ENCODE measurements at places on chromosomes 16 and 17. TPM values are rescaled to one million over a fixed set of nuclear protein-coding genes. Genes with fewer than 3 reads are reported as not detected.

GRCh38 chr16:56879276-56879675 is 14.3 kb downstream of the SLC12A3 start:
- H3K27me3 ChIP-seq: no peaks in the 10 kb centered on the region
- no peak for ATAC-seq
- H3K27ac ChIP-seq: no peak overlapping the region
- H3K4me1 ChIP-seq: no peaks in the 10 kb centered on the region
- no peaks in the 10 kb centered on the region for H3K36me3 ChIP-seq
- no peak overlapping the region for H3K4me3 ChIP-seq

- H3K27me3 ChIP-seq: no peaks in the 10 kb centered on the region
- H3K4me3 ChIP-seq: no peak overlapping the region
- H3K27ac ChIP-seq: no peak overlapping the region
- H3K4me1 ChIP-seq: no peaks in the 10 kb centered on the region
- no peaks in the 10 kb centered on the region for H3K36me3 ChIP-seq
Observed at GRCh38 chr16:62548095-62548494, 511.9 kb upstream of the CDH8 start.

GRCh38 chr17:73539166-73539565 is 105.1 kb downstream of the SDK2 start:
- H3K4me3 ChIP-seq: no peak overlapping the region
- peaks cover 9% of the 10 kb centered on the region for H3K27me3 ChIP-seq
- H3K27ac ChIP-seq: no peak overlapping the region
- no peak for ATAC-seq
- no peaks in the 10 kb centered on the region for H3K4me1 ChIP-seq

GRCh38 chr17:28783161-28783560 is 39.4 kb downstream of the TRAF4 start:
- no peak overlapping the region for H3K27ac ChIP-seq
- ATAC-seq: no peak
- peaks cover 11% of the 10 kb centered on the region for H3K36me3 ChIP-seq
- no peak overlapping the region for H3K4me3 ChIP-seq
- no peaks in the 10 kb centered on the region for H3K27me3 ChIP-seq

GRCh38 chr17:81036197-81036941 is 1.4 kb downstream of the BAIAP2 start:
- no peaks in the 10 kb centered on the region for H3K27me3 ChIP-seq
- no peak for ATAC-seq
- H3K4me3 ChIP-seq: peak overlapping the region; percentile 70
- peak overlapping the region; percentile 89 for H3K27ac ChIP-seq
- peaks cover 47% of the 10 kb centered on the region for H3K4me1 ChIP-seq

DNA sequence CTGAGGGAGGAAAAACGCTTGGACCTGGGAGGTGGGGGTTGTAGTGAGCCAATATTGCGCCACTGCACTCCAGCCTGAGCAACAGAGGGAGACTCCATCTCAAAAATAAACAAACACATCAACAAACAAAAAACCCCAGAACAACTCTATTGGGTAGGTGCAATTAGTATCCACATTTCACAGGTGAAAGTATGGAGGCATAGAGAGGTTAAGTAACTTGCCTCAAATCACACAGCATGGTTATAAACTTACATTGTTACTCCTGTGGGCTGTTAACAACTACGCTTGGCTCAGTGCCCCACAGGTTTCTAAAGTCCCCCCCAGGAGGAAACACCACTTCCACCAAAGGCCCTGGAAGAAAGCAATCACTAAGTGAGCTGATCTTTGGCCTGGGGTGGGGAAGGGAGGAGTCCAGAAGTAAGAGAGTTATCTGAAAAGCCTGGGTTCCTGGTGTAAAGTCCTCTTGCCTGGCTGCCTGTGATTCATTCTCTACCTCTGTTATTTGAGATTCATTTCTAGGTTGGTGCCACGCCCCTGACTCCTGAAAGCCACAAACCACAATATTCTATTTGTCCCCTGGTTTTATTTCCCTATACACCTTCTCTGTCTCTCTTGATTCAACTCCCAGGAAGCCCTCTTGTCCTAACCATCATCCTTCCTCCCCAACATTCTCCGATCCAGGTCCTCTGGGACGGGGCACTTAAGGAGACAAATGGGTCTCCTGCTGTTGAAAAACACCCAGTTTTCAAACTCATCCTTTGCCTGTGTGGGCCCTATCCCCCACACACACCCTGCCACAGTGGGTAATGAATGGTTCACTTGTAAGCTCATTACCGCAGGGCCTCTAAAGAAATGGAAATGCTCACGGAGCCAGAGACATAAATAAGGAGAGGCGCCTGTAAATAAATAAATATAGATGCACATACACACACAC is 195.4 kb downstream of the XYLT1 start:
- H3K27ac ChIP-seq: no peak overlapping the region
- peaks cover 31% of the 10 kb centered on the region for H3K4me1 ChIP-seq
- ATAC-seq: no peak
- no peaks in the 10 kb centered on the region for H3K36me3 ChIP-seq
- no peak overlapping the region for H3K4me3 ChIP-seq

- peaks cover 27% of the 10 kb centered on the region for H3K4me1 ChIP-seq
- peaks cover 18% of the 10 kb centered on the region for H3K36me3 ChIP-seq
- peak overlapping the region; percentile 62 for H3K4me3 ChIP-seq
- ATAC-seq: peak; percentile 87
- H3K27ac ChIP-seq: peak overlapping the region; percentile 96
Observed at GRCh38 chr16:2752850-2753732, 653 bp downstream of the SRRM2 start.

DNA sequence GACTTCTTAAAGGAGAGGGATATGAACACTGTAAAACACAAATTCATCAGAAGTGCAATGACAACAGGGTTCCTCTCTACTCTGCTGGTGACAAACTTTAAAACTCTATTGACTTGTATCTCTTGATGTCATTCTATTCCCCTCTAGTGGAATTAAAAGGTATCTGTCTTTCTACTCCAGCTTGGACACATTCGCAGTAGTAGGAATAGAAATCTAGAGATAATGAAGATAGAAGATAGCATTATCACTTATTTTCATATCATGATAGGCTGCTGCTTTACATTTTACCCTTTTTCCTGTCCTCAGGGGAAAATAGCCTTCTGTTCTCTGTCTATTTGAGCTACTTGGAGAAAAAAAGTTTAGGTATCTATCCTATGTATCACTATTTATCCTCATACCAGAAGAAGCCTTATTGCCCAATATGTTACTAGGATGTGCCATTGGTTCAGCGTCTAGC is 209.6 kb upstream of the CACNG5 start:
- peaks cover 5% of the 10 kb centered on the region for H3K4me1 ChIP-seq
- H3K27me3 ChIP-seq: no peaks in the 10 kb centered on the region
- no peak overlapping the region for H3K27ac ChIP-seq
- no peaks in the 10 kb centered on the region for H3K36me3 ChIP-seq

DNA sequence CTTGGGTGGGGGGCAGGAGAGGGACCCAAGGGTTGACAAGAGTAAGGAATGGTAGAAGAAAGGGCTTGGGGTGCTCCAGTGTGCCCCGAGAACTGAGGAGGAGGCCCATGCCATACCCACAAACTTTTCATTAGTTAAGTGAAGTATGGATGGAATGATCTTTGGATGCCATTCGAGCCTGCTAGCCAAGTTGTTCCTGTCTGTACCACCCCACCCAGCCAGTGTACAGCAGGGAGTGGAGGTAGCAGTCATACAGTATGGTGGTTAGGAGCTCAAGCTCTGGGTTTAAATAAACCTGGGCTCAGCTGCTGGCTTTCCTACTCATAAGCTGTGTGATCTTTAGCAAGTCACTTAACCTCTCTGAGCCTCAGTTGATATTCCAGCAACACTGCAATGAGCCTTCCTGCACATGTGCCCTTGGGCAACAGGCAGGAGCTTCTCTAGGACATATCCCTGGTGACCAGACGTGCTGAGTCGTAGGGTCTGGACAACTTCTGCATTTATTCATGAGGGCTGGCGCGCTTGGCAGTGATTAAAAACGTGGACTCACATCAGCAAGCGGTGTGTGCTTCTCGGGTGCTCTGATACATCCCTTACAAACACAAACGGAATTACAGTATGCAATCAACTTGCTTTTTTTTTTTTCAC is 22.9 kb downstream of the ITPRIPL2 start:
- H3K4me3 ChIP-seq: no peak overlapping the region
- no peaks in the 10 kb centered on the region for H3K4me1 ChIP-seq
- ATAC-seq: peak; percentile 40

- ATAC-seq: no peak
- no peaks in the 10 kb centered on the region for H3K27me3 ChIP-seq
- H3K4me1 ChIP-seq: peaks cover 60% of the 10 kb centered on the region
- peak overlapping the region; percentile 20 for H3K27ac ChIP-seq
- no peak overlapping the region for H3K4me3 ChIP-seq
Observed at GRCh38 chr17:59785091-59785799, 77.8 kb downstream of the VMP1 start.

- ATAC-seq: no peak
- no peak overlapping the region for H3K4me3 ChIP-seq
- no peak overlapping the region for H3K27ac ChIP-seq
- H3K36me3 ChIP-seq: peaks cover 66% of the 10 kb centered on the region
- H3K4me1 ChIP-seq: peaks cover 42% of the 10 kb centered on the region
Observed at GRCh38 chr17:2691069-2691871, 20.3 kb downstream of the CLUH start.

DNA sequence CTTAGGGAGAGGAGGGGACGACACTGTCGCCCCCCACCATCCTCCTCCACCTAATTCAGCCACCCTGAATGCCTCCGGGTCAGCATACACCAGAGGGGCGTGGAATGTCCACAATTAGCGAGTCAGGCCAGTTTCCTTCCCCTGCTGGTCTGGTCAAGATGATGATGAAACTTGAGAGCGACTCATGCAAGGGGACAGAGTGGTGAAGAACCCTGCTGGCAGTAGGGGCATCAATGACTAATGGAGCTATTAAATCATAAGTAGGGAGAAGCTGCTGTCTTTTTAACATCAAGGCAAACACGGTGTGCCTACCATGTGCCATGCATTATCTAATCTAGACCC is 7.2 kb downstream of the SPACA3 start:
- peaks cover 6% of the 10 kb centered on the region for H3K4me1 ChIP-seq
- H3K27ac ChIP-seq: no peak overlapping the region
- H3K4me3 ChIP-seq: no peak overlapping the region
- no peaks in the 10 kb centered on the region for H3K36me3 ChIP-seq
- peaks cover 38% of the 10 kb centered on the region for H3K27me3 ChIP-seq

GRCh38 chr17:40605306-40605705 is 40.0 kb upstream of the CCR7 start:
- no peak overlapping the region for H3K4me3 ChIP-seq
- no peak for ATAC-seq
- no peaks in the 10 kb centered on the region for H3K27me3 ChIP-seq
- H3K27ac ChIP-seq: no peak overlapping the region
- H3K36me3 ChIP-seq: no peaks in the 10 kb centered on the region

- ATAC-seq: peak; percentile 81
- peak overlapping the region; percentile 4 for H3K4me3 ChIP-seq
- H3K36me3 ChIP-seq: no peaks in the 10 kb centered on the region
- no peaks in the 10 kb centered on the region for H3K27me3 ChIP-seq
Observed at GRCh38 chr17:74442670-74443515, 11.0 kb downstream of the GPRC5C start.

DNA sequence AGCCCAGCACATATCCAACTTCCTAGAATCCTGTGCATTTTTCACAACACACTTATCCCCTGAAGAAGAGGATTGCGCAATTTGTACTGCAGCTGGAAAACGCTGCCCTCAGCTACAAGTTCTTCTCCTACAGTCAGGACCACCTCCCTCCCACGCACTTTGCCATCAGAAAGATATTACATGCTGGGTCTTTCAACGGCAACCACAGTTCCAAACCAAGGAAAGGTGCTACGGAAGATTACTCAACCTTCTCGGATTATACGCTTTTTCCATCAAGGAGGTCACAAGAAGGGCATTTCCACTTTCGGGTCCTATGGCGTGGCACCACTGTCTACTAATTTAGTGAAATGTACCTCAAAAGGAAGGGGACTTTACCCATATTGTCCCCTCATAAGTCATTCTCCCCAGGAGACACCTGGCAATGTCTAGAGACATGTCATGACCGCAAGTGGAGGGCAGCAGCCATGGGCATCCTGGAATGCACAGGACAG is 35.2 kb downstream of the USP7 start:
- no peaks in the 10 kb centered on the region for H3K27me3 ChIP-seq
- no peak overlapping the region for H3K4me3 ChIP-seq
- H3K4me1 ChIP-seq: no peaks in the 10 kb centered on the region

- H3K4me1 ChIP-seq: no peaks in the 10 kb centered on the region
- H3K27ac ChIP-seq: no peak overlapping the region
- H3K4me3 ChIP-seq: no peak overlapping the region
- H3K36me3 ChIP-seq: no peaks in the 10 kb centered on the region
Observed at GRCh38 chr17:37702598-37702997, 42.3 kb downstream of the HNF1B start.

GRCh38 chr16:74291577-74292208 is 4.9 kb upstream of the PSMD7 start:
- H3K27ac ChIP-seq: no peak overlapping the region
- H3K4me3 ChIP-seq: no peak overlapping the region
- no peaks in the 10 kb centered on the region for H3K36me3 ChIP-seq

DNA sequence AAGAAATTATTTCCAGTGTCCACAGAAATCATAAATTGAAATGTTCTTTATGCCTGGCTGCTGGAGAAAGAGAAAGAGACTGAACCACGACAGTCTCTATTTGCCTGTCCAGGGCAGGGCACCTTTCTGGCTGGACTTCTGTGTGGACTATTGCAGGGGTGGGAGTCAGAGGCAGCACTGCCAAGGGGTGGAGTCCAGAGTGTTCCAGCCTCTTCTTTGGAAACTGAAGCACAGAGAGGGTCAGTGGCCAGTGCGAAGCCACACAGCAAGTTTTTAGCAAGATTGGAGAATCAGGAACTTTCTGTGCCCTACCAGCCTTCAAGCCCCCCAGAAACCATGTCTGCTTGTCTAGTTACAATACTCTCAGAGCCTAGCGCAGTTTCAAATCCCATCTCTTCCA is 15.3 kb downstream of the KCNG4 start:
- no peaks in the 10 kb centered on the region for H3K27me3 ChIP-seq
- no peak for ATAC-seq
- H3K4me1 ChIP-seq: peaks cover 12% of the 10 kb centered on the region
- H3K27ac ChIP-seq: no peak overlapping the region
- no peak overlapping the region for H3K4me3 ChIP-seq
- H3K36me3 ChIP-seq: no peaks in the 10 kb centered on the region

DNA sequence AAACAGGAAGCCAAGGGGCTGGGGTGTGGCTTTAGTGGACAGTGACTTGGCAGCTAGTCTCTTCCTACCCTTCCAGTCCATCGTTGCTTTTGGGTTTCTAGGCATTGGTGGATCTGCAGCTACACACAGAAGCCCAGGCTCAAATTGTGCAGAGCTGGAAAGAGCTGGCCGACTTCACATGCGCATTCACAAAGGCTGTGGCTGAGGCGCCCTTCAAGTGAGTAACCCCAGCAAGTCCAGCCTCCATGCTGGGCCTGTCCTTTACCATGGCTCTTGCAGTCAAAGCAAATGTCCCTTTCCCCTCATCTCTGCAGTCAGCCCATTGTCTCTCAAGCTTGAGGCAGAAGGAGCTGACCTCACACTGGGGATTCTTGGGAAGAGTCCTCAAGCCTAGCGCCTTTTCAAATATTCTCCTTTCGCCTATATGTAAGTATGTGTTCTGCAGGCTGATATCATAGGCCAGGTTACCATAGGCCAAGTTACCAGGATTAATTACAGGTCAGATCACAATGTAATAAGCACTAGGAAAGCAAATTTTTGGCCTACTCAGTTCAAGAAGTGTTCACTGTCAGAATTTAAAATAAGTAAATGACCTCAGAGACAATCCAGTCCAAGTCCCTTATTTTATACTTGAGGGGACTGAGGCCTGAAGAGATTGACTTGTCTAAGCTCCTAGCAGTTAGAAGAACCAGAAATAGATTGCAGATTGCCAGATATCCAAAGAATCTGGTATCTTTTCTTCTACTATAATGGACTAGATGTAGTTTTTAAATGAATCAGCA is 6.5 kb downstream of the EME1 start:
- no peak for ATAC-seq
- no peak overlapping the region for H3K4me3 ChIP-seq

Gene C16orf54
- total RNA-seq: 2.7 TPM

Gene KRTAP4-5
- total RNA-seq: not detected

Gene CUEDC1
- 42.0 TPM for total RNA-seq

Gene HBQ1
- total RNA-seq: not detected

Gene GPR179
- not detected for total RNA-seq

Gene CDRT15L2
- not detected for total RNA-seq
